ENCODE measurements at places on chromosomes 4 and X. TPM values are rescaled to one million over a fixed set of nuclear protein-coding genes. Genes with fewer than 3 reads are reported as not detected.

Gene GAB3
- polyA plus RNA-seq, result 0.57 TPM

Gene SMARCA1
- polyA plus RNA-seq, result 4.8 TPM

Gene NIPAL1
- polyA plus RNA-seq, result 20.2 TPM

Gene F9
- polyA plus RNA-seq, result not detected

Gene UCHL1
- 2.2 TPM for polyA plus RNA-seq

Gene TIGD4
- polyA plus RNA-seq, result 0.04 TPM

Data from esophagus (tissue), 2 donors.